ENCODE measurements at places on chromosomes 12 and 14.

DNA sequence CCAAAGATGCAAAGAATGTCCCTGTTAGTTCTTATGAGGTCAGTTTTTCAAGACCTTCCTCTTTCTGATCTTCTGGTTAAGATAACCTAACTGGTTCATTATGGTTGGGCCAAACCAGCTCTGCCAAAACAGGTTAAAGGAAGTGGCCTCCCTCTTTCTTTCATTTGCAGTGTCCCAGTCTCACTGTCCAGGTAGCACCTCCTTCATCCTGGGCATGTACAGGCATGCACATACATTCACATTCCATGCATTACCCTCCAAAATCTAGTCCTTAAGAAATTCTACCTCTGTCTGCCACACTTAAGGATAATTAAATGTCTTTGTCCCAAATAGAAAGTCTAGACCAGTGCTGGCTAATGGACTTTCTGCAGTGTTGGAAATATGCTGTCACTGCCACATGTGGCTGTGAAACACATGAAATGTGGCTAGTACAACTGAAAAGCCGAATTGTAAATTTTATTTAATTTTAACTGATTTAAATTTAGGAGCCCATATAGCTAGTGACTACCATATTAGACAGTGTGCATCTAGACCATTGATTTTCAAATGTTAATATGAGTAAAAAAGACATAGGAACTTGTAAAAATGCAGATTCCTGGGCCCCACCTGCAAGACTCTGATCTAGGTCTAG is 169.3 kb downstream of the PCNX1 start:
- no peak for DNase-seq

DNA sequence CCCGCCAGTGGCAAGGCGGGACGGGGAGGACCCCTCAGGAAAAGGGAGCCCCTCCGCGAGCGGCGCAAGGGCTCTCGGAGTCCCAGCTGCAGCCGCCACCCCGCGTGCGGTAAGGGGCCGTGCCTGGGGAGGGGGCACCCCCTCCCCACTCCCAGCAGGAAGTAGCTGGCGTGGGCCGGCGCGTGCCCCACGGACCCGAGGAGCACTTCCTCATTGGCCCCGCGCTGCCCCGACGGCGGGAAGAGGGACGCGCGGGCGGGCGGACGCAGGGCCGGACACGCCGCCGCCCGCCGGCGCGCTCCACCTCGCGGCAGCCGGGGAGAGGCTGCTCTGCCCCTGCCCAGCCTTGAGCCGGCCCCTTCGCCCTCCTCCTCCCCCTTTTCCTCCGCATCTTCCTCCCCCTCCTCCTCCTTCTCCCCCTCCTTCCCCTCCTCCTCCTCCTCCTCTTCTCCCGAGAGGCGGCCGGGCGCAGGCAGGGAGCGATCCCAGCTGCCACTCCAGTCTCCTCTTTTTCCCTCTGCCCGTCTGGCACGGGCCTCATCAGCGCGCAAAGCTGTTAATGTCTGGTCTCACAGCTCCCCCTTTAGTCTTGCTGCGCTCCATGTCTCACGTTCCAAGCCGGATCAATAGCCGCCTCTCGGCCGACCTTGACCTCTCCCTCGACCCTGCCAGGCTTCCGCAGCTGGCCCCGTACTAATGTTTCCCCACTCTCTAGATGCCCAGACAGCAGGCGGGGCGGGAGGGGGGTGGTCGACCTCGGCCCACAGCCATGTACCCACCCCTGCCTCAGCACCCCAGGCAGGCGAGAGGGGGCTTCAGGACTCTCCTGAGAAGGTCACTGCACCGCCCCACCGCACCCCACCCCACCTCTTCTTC is 2.6 kb upstream of the BCL11B start:
- DNase-seq: peak; percentile 70

DNA sequence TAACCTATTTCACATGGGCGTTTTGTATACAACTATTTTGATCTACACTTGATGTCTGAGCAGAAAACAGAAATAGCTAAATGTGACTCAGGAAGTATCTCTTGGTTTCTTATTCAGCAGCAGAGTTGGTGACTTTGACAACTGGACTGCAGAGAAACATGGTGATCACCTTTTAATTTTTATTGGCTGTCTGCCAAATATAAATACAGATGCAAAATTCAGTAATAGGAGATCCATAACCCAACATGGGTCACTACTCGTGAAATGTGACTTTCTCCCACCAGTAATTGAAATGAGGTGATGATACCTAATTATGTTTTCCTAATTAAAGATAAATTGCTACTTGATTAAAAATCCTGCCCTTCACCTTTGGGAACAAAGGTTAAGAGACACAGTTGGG is 487.1 kb downstream of the NELL2 start:
- DNase-seq: no peak

DNA sequence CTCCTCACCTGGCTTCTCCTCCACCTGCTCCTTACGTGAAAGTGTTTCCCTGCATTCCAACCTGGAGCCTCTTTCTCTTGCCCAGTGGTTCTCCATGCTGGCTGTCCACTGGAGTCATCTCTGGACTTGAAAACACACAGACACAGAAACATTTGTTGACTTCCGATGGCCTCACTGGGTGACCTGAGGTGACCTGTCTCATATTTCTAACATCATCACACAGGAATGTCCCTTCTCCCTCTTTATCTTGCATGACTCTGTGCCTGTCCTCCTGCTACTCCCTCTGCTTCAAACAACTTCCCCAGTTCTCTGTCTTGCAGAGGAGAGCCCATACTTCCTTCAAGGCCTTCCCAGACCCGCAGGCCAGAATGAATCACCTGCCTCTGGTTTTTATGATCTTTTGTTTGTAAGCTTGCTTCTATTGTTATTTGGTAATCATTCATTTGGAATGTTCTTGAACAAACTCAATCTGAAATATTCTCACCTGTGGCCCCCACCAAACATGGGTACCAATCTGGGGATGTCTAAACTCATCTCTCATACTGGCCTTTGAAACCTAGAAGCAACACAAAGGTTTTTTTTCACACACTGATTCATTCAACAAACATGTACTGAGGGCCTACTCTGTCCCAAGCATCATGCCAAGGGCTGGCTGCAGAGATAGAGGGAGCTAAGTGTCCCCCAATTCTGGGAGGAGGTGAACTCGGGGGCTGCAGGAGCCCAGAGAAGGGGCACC is 9.7 kb upstream of the RIN3 start:
- no peak for DNase-seq

DNA sequence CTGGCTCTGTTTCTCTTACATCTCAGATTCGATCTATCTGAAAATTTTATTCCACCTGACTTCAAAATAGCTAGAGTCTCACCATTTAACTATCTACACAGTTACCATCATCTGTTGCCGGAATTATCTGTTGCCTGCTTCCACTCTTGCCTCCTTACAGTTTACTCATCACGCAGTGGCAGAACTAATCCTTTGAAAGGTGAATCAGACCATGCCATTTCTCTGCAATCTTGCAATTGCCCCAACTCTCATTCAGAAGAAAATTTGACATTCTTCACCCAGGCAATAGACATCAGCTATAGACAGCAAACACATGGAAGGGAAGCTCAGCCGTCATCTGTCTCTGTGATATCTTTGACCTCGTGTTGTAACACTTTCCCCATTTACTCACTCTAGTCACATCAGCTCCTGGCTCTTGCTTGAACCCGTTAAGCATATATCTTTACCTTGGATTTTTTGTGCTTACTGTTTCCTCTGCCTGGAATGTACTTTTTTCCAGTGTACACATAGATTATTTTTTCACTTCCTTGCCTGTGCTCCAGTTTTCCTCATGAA is 85.5 kb downstream of the PDE3A start:
- no peak for DNase-seq

- peak; percentile 65 for DNase-seq
These were observed 14.8 kb downstream of the EMP1 start for GRCh38 chr12:13211191-13211858.

GRCh38 chr14:76644855-76645518 is 116.3 kb upstream of the VASH1 start:
- peak; percentile 8 for DNase-seq

- no peak for DNase-seq
These were observed 14.4 kb downstream of the IRF2BPL start for GRCh38 chr14:77014004-77014604.

- DNase-seq: no peak
These were observed 2.1 kb upstream of the IL23A start for GRCh38 chr12:56336361-56337167.

DNA sequence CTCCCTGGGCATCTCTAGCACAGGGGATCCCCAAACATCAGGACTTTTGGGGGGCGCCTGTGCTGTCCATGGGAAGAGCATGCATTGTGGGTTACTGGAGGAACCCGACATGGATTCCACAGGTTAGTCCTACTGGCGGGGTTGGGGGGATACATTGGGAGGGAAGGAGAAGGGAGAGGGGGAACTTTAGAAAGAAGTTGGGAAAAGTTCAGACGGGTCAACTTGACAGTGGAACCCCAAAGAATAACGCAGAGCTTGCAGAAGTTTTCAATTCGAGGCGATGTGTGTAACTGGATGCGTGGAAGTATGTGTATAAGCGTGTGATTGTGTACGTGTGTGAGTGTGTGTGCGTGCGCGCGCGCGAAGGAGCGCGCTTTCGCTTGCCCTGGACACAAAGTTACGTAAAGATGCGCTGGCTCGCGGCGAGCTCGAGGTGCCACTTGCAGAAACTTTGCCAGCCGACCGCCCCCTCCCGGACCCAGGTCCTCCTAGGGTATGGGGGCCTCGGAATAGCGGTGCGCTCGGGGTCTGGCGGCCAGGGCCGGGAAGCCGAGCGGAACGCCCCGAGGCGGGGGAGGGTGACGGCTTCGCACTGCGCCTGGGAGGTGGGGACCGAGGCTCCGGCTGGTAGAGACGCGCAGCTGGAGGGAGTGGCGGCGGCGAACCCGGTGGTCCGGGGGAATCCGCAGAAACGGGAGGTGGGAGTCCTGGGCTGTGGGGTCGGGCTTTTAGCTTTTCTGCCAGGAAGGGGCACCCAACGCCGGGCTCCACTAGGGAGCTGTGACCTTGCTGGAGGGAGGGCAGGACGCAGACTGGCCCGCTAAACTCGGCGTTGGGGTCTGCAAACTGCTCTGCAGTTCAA is 669 bp downstream of the RFX4 start:
- no peak for DNase-seq
